ENCODE measurements at places on chromosomes 13 and 19.

DNA sequence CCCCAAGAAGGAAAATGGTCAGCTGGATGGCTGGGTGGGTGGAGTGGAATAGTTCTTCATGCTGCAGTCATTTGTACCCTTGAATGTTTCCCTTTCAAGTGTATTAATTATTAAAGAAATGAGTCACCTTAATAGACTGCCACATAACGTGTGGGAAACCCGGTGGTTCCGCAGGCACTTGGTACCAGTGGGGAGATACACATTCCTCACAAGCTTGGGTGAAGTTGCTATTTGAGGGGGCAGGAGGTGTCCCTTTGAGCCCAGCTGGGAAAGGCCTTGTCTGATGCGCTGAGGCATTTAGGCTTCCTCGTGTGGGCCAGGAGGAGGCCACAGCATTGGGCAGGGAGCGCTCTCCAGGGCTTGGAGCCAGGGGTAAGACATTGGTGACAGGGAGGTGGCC lies 57.7 kb downstream of the ATP8A2 start:
- DNase-seq: no peak

DNA sequence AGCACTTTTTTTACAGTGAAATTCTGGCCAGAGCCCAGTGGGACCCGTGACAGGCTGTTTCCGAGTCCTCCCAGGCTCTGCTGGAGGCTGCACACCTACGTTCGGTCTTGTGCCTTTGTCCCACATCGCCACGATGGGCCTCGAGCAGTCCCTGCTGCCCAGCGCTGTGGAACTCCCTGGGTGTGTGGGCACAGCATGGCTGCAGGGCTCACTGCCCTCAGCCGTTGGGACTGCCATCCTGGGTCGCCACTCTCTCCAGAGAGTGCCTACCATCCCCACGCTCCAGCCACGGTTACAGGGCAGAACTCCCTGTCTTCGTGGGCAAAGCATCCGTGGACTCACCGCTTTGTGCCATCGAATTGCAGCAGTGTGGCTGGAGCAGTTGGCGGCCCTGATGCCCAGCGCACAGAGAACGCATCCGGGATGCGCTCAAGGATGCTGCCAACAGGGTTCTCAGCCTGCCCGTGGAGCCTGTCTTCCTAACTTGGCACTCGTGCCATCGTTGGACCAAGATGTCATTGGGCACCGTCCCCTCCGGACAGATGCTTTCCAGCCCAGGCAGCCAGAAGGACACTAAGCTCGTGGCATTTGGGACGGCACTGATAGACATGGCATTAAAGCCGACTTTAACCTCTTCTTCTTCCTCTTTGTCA lies 85.0 kb upstream of the ARHGEF7 start:
- DNase-seq: no peak

- DNase-seq: peak; percentile 33
These were observed 552 bp upstream of the GRWD1 start for GRCh38 chr19:48445256-48445605.

DNA sequence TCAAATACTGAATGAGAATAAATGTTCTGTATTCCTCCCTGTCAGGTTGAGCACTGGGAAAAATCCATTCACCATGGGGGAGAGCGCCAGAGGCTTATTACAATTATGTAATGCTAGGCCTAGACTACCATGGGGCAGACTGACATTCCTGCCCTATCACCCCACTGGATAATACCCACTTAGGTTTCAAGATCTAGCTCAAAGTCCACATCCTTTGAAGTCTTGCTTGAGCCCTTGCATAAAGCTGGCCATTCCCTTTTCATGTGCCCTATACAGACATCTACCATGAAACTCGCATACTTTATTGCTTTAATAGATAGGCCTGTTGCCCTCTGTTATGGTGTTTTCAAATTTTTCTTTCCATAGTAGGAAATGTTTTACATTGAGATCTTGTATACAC lies 149.3 kb downstream of the RGCC start:
- DNase-seq: no peak

- DNase-seq: peak; percentile 55
These were observed 11.0 kb downstream of the CTU1 start for GRCh38 chr19:51097166-51097738.

- no peak for DNase-seq
These were observed 28.9 kb upstream of the PABPC3 start for GRCh38 chr13:25067064-25067463.

GRCh38 chr19:46610851-46611770 lies 10.0 kb downstream of the CALM3 start:
- peak; percentile 42 for DNase-seq

- peak; percentile 55 for DNase-seq
These were observed 55.0 kb downstream of the ZIC5 start for GRCh38 chr13:99916366-99917103.

- peak; percentile 53 for DNase-seq
These were observed 40.3 kb downstream of the ZNF787 start for GRCh38 chr19:56080669-56081401.

- no peak for DNase-seq
These were observed 472.2 kb downstream of the MYO16 start for GRCh38 chr13:109101550-109102144.

GRCh38 chr19:51096473-51097165 lies 11.6 kb downstream of the CTU1 start:
- DNase-seq: no peak

GRCh38 chr13:94305934-94306333 lies 173.5 kb downstream of the DCT start:
- DNase-seq: no peak

GRCh38 chr19:46787331-46788261 lies 798 bp downstream of the SLC1A5 start:
- peak; percentile 11 for DNase-seq

GRCh38 chr19:4803736-4804695 lies 12.5 kb downstream of the FEM1A start:
- DNase-seq: peak; percentile 52

DNA sequence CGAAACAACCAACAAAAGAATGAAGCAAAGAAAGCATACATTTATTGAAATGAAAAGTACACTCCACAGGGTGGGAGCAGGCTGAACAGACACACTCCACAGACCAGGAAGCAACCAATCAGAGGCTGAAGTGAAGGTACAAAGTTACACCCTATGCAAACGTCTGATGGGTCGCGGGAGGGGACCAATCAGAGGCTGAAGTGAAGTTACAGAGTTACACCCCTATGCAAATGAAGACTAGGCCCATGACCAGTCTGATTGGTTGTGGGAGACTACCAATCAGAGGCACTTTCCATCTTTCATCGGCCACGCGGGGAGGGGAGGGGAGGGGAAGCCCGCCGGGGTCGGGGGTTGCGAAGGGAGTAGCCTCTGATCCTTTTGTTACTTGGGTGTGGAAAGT lies 12.4 kb upstream of the FBL start:
- DNase-seq: peak; percentile 79

- DNase-seq: no peak
These were observed 248.7 kb downstream of the EFNB2 start for GRCh38 chr13:106286811-106287210.
